HEK293T (cell line): ENCODE measurements at places on chromosomes 6 and 20.

DNA sequence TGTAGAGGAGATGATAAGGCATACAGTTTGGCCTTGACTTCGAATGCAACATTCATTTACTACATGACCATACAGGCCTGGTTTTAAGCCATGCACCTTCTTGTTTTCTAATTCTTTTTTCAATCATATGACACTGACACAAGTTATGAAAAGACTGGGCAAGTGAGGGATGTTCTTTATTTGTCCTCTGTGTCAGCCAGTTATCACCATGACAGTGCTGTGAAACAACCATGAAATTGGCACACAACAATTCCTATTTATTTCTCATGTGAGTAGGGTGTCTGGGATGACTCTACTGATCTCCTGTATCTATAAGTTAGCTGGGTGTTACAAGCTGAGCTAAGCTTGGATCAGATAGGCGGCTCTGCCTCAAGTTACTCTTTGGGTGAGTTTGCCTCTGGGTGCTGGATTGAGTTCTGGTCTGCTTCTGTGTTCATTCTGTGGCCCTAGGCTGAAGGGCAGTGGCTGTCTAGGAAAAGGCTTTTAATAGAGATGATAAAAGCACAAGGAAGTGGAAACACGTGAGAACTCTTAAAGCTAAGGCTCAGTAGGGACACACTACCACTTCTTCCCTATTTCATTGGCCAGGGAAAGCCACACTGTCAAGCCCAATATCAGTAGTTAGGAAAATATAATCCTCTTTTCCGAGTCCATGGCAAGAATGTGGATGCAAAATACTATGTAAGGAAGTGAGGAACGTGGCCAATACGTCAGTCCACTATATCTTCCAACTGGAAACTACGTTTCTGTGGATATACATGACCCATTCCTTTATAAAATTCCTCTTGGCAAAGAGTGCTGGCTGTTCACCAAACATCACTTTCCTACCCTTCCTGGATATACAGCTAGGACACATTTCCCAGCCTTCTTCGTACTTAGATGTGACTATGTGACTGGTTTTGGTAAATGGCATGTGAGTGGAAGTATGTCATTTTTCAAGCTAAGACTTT, 126.2 kb upstream of the RNF24 start:
- no peak for DNase-seq

GRCh38 chr20:17925940-17926300, 42.7 kb downstream of the SNX5 start:
- DNase-seq = no peak

DNA sequence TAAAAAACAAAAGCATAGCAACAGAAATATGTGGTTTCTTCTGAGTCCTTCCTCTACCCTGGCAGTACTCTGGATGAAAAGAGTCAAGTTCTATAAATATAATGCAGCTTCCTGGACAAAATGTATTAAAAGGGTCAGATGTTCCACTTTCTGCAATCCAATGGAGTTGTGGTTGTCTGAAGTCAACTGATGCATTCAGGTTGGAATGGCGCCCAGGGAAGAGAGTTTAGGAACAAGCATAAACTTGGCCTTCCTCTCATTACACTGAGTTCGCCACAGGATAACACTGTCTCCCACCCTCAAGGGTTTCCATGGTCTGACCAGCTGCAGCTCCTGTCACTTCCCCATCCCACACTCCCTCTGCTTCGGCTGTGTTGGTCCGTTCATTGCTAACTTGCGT, 66.4 kb downstream of the PLEKHG1 start:
- DNase-seq = no peak

DNA sequence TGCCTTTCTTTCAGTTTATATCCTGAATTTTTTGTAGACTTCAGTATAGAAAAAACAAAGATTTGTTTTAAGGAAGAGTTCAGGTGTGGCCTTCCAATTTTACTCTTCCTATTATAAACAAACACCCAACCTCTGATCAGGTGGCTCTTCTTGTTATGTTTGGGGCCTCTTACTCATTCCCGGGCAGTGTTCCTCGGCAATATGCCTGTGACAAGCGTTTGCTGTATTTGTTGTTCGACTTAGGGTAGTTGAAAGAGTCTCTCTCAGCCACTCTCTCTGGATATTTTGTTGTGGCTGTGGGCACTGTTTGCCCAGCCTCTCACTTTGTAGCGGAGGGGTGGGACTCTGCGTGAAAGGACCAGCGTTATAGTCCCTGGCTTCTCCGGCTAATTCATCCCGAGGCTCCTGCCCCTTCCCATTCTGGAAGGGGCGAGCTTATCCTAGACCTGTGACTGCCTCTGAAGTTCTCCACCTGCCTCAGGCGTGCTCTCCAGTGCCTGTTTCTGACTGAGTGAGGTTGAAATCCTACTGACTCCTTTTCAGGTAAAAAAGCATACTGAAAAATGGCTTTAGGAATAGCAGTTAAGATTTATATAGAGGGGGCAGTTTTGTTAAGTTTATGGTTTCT, 97.4 kb downstream of the PLCB4 start:
- DNase-seq = peak; percentile 7

GRCh38 chr20:50146732-50147662, 6.5 kb downstream of the PEDS1 start:
- no peak for DNase-seq

DNA sequence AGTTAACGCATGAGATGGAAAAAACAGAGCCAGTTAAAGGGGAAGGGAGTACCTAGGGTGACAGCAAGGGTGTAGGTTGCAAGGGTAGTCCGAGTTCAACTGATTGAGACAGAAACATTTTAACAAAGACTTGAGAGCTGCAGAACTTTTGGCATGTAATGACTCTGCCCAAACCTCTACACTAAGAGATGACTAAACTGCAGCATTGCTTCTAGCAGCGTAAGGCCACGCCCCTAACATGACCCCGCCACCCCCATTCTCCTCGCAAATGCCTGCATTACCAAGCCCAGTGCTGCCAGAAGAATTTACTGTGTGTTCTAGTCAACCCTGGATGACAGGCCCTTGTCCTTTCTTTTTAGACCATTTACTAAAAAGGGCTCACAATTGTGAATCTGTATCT, 6.3 kb upstream of the HINT3 start:
- DNase-seq = no peak

DNA sequence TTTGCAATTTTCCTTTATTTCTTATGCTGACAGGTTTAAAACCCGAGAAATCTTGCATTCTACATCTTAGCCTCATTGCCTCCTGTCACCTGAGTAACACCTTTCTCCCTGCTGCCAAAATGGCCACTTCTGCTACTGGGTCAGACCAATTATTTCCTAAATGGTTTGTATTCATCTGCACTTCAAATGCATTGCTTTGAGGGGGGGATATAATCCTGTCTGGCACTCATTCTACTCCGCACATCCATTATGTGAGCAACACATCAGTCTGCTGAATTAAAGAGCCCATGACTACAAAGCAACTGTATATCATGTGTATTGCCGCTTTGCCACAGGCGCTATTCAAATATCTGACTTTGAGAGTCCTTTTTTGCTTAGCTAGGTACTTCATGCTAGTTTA, 141.6 kb upstream of the TSHZ2 start:
- DNase-seq = no peak

GRCh38 chr6:106553440-106553839, 75.9 kb downstream of the RTN4IP1 start:
- DNase-seq = no peak

DNA sequence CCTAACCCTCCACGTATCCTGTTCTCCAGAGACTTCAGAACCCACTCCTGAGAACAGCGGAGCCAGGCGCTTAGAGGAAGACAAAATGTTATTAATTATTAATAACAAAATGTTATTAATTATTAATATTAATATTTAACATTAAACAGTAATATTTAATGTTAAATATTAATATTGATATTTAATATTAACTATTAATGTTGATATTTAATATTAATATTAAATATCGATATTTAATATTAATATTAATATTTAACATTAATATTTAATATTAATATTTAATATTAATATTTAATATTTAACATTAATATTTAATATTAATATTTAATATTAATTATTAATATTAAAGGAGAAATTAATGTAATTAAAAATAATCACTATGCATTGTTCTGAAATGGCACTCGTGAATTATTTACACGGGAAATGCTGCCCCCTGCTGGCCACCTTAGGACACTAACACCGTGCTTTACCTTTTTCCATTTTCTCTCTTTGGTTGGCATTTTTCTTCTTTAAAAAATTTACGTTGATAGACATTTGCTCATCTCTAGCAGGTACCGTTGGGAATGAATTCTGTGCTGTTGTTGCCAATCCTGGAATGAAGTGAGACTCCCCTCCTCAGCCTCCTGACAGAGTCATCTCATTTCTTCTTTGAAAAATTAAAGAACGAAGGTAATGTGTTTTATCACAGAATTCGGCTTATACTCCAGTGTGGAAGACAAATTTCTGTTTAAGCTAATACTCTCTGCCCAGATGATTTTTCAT, 7.5 kb upstream of the GGTLC1 start:
- DNase-seq = peak; percentile 23

GRCh38 chr6:40923326-40923725, 115.7 kb downstream of the UNC5CL start:
- no peak for DNase-seq

- DNase-seq = no peak
These were observed 38.8 kb upstream of the MAP3K4 start for GRCh38 chr6:160952633-160953281.

DNA sequence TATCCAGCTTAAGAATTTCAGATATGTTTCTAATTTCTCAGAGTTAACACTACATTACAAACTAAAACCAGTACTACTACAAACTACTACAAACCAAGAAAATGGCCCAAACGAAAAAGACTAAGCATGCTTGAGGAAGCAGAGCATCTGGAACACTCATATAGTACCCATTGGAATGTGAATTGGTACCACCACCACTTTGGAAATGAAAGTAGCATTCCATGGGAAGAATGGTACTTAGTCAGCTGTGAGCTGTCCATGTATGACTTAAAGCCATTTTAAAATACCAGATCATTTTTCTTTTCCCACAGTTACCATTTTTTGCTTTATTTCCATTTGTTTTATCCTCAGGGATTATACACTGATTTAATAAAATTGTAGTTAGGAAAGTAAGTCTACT, 30.5 kb downstream of the FBXO9 start:
- DNase-seq = no peak

- no peak for DNase-seq
These were observed 34.6 kb upstream of the SCRT2 start for GRCh38 chr20:709991-710779.

GRCh38 chr20:48808382-48809034, 19.3 kb downstream of the PREX1 start:
- DNase-seq = no peak

GRCh38 chr20:53278555-53278954, 306.4 kb downstream of the TSHZ2 start:
- DNase-seq = no peak

- DNase-seq = no peak
These were observed 82.9 kb downstream of the KIF6 start for GRCh38 chr6:39642270-39642669.

DNA sequence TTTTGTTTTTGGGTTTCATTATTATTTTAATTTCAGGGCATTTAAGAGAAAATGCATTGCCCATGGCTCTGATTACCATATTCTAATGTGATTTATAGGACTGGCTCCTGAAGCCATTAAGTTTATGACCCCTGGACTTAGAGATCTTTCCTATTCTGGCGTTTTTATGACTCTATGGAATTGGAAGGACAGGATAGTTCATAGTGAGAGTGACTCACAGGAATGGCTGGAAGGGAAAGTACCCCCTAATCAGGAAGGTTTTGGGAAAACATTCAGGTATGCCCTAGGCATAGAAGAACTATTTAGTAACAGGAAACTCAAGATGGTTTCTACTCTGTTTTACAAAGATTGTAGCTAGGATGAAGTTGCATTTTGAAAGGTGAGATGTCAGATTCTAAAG, 108.6 kb upstream of the SLC2A12 start:
- peak; percentile 23 for DNase-seq

DNA sequence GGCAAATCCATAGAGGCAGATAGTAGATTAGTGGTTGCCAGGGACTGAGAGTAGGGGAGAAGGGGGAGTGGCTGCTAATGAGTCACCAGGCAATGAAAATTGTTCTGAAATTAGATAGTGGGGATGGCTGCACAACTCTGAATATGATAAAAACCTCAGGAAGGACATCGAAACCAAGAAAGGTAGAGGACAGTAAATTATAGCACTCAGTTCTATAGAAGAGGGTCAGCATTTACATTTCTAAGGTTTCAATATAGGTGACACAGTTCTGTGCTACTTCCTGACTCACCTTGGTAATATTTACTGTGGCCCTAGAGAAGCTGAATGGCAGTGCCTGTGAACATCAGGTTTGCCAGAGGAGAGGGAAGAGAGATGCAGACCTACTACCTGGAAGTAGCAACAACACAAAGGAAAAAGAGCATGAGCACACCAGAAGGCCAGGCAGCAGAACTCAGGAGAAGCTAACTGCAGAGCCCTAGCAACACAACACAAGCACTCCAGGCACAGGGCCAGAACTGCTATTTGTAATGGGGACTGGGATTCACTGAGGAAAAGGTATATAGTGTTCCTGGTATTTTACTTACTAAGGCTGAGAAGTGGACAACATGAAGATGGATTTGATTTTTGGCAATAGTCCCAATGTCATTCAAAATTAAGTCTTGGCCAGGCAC, 75.9 kb downstream of the PLCG1 start:
- DNase-seq = no peak

DNA sequence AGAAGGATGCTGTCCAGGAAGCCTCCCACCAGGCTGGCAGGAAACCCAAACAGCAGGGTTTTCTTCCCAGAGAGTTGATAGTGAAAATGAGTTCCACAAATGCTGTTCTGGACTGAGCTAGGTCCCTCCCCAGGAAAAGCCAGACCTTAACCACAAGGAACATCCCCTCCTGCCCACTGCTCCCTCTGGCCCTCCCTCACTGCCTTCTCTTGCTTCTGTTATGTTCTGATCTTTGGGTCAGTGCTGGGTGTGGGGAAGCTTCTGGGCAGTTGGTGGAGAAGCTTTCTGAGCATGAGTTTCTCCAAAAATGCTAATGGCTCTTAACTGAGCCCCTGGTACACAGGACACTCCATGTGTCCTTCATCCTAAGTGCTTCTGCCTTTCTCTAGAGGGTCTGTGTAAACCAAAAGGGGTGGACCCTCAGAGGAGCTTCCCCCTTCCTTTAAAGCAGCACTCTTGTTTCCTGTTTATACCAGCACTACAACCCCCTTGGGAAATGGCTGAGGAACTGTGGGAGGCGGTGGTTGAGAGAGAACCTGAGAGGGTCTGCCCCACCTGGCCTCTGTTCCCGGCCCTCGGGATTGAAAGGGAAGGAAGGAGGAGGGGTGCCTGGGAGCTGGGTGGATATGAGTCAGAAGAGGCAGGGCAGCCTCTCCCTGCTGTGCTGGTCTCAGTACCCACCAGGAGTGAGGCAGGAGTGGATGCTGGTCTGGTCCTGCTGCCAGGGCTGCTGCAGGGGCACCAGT, 42.0 kb downstream of the CDS2 start:
- DNase-seq = no peak

DNA sequence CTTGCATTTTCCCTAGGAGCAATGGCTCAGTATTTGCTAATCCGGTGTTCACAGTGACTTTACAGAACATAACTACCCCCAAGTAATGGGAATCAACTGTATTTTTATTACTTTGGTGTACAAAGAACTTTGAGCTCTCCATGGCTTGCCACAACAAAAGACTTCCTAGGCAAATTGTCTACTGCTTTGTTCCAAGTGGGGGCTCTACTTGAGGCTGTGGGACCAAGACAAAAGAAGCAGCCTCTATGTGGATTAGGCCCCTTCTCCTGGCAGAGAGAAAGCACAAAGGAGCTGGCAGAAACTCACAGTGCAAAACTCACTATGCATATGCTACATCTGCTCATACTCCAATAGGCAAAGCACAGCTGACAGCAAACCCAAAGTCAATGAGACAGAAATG, 853 bp downstream of the WFDC8 start:
- DNase-seq = no peak
